ENCODE measurements at places on chromosomes 7 and 10.

GRCh38 chr10:4234661-4235060, 449.7 kb upstream of the KLF6 start:
- peak; percentile 27 for DNase-seq

GRCh38 chr10:45398595-45398994, 24.6 kb downstream of the ALOX5 start:
- no peak for DNase-seq

- peak; percentile 12 for DNase-seq
Measured at GRCh38 chr10:117226813-117227451, 14.0 kb upstream of the SLC18A2 start.

DNA sequence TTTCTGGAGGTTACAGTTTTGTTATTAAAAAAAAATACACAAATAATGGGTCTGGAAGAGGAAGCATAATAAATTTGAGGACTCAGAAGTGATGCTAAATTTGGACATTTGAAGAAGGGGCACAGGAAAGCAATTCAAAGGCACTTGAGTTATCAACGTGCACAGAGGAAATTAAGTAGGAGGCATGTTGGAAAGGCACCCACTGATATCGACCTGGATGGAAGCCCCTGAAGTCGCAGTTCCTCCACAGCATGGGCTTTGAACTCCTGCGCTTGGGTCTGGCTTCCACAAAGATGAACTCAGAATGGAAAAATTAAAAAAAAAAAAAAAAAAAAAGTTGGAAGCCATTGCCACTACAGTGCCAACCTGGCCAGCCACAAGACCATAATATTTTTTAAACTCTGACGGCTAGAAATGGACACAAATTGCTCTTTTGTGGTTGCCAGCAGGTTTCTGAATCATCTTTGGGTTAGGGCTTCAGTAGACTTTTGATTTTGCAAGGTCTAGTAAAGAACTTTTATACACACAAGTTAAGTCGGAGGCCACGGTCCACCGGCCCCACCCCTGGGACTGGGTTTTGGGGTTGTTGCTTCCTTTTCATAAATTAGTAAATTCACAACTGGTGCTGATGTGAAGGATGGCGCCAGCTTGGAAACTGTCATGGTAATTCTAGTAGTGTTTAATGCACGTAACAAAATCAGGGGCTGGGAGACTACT, 21.6 kb downstream of the JCAD start:
- no peak for DNase-seq

DNA sequence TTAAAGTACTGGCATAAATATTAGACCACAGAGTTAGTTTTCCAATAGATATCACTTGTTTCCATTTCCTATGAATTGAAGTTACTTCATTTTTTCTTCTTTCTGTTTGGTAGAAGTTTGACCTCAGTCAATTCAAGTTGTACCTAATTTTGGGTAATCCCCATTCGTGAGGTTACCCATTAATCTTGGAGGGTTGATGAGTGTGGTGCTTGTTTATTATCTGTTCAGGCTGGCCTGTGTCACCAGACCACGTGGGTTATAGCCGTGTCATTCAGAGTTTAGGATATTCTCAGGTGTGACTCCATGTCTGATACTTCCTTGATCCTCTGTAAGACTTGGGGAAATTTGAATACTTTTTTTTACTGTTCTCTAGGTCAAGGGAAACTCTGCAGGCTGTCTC, 133.9 kb upstream of the TPK1 start:
- DNase-seq, result no peak

- peak; percentile 25 for DNase-seq
Measured at GRCh38 chr10:85612378-85612775, 754.2 kb downstream of the GRID1 start.

DNA sequence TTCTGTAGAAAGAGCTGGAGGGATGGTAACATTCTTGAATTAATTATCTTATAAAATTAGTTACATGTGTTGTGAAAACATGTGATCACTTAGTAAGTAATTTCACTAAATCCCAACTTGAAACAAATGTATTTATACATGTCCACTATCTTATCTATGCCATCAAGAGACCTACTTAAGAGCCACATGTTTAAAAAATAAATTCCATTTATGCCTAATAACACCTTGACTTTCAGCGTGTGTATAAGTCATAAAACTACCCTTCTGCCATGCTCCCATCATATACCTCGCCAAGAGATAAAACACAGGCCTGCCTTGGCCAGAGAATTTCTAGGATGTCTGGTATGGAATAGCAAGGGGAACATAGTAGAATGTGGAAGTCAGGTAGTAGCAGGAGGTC, 37.3 kb downstream of the LIPJ start:
- no peak for DNase-seq

DNA sequence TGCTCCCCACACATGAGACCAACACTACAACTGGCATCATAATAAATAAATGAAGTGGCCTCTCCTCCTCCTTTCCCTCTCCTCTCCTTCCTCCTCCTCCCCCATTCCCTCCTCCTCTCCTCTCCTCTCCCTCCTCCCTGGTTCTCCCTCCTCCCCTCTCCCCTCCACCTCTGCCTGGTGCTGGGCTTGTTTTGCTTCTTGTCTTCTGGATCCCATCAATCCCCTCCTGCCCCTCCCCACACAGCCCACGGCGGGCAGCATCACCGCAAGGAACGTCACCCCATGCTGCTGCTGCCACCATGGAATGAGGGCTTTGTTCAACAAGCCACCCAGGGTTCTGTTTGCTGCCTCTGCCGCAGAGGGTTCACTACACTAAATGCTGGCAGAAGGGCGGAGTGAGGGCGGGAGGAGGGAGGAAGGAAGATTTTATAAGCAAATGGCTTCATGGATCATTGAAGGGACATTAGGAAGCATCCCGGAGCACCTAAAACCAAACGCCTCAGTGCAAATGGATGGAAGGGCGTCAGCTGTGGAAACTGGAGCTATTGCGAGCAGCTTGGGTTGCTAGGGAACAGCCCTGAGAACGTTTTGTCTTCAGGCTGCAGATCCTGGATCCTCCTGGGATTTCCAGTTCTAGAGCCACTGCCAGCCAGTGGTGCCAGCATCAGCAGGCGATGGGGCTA, 379.7 kb upstream of the ZMIZ1 start:
- no peak for DNase-seq

GRCh38 chr10:70604106-70604505, 1.6 kb upstream of the PRF1 start:
- DNase-seq, result no peak

GRCh38 chr7:26278770-26279169, 12.9 kb upstream of the SNX10 start:
- DNase-seq, result no peak

- DNase-seq, result no peak
Measured at GRCh38 chr7:149719050-149719899, 54.1 kb downstream of the ZNF467 start.

GRCh38 chr10:18414061-18414460, 237.3 kb downstream of the NSUN6 start:
- no peak for DNase-seq

DNA sequence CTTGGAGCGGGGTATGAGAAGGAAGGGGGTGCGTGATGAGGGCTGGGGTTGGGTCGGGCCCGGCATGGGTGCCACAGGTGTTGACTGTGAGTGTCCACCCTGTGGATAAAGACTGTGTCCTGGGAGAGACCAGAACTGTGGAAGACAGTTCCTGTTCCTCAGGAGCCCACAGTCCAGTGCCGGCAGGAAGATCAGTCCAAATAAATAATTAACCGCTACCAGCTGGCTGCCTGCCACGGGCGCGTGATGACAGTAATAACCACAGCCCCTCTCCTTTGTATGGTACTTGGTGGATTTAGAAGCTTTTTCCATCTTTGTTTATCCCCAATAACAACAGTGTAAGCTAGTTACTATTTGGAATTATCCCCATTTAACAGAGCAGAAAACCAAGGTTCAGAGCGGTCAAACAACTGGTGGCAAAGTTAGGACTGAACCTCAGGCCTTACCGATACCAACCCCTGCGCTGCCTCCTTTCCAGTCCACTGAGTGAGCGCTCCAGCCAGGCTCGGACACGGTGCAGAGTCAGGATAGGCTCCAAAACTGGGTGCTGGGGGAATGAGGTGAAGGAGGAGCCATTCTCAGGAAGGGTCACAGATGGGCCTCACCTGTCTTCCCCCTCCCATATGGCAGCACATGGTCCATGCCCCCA, 5.1 kb downstream of the ZMIZ1 start:
- DNase-seq, result no peak

DNA sequence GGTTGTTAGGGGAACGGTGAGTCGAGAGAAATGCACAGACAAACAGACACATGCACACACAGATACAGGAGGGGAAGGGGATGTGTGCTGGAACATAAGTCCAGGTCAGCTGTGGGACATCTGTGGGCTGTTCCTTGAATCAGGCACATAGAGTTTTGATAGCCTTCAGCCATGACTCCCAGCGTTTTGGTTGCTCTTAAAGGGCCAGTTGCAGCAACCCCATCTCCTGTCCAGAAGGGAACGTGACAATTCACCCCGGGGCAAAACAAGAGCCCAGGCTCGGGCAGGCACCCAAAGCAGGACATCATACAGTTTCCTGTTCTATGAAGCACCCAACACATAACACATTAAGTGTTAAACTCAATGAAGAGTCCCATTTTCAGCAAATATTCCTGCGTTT, 9.6 kb downstream of the INSYN2A start:
- no peak for DNase-seq

- DNase-seq, result no peak
Measured at GRCh38 chr10:96400465-96400864, 41.7 kb upstream of the OPALIN start.

DNA sequence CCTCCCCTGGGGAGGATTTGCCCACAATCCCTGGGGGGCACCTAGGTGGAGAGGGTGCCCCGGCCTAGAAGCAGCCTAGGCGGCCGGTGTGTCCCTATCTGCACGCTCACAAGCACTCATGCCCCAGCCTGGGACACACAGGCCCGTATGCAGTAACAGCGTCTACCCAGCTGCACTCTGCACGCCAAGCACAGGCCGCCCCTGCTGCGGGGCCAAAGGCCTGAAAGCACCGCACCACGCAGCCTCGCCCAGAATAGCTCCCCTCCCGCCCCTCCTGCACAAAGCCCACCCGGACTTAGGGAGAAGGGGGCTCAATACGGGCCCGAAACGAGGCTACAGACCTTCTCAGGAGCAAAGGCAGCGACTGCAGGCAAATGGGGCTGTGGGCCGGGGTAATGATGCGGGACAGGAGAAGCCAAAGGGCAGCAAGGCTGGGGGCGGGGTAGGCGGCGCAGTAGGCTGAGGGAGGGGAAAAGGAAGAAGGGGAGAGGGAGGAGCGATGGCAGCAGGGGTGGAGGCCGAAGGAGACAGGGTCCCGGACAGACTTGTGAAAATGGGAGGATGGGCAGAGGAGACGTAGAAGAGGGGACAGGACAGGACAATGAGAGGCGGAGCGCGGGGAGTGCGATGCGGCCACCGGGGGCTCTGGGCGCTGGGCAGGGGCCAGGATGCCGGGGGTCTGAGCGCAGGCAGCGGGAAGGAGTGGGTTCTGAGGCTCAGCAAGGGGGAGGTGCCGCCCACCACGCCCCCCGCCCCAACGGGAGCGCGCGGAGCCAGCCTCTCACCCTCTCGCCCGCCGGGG, 544 bp downstream of the GPRIN2 start:
- peak; percentile 9 for DNase-seq

DNA sequence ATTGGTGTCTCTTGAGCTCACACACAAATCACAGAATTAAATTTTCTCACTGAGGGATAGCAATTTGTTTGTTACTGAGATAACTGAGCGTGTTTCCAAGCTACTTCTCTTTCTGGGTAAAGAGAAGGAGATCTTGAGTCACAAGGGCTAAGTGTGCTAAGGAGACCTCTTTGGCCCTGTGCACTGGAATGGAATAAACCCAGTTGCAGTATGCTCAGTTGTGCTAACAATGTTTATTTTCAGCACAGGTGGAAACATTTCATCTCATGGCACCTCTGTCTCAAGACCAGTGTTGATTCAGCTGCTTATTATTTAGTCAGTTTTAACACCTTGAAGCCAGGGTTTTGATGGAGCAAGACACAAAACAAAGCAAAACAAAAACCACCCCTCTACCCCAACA, 22.5 kb upstream of the UBE2H start:
- no peak for DNase-seq

- DNase-seq, result peak; percentile 35
Measured at GRCh38 chr7:23020742-23021401, 6.9 kb upstream of the HYCC1 start.

- DNase-seq, result no peak
Measured at GRCh38 chr10:28381466-28381865, 78.6 kb upstream of the MPP7 start.

DNA sequence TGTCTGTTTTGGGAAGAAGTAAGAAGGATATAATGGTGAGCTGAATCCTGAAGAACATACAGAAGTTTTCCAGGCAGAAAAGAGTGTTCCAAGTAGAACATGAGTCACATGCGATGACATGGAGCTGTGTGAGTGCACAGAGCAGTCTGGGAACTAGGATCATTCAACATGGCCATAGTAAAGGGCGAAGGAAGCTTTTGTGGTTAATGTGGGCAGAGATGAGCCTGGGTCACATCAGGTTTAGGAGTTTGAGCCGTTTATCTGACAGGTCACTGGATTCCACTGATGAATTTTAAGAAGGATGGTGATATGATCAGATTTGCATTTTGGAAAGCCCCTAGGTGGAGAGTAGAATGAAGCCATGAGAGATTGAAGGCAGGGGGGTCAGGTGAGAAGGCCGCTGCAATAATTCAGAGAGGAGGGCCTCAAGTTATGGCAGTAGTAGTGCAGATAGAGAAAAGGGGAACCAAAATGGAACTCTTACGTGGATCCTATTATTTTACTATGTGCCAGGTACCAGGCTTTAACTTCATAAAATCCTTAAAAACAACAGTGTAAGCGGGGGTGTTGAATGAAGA, 171.3 kb downstream of the RNLS start:
- DNase-seq, result peak; percentile 3

Measured in stimulated activated CD4-positive, alpha-beta T cell treated with anti-CD3 and anti-CD28 coated beads, Interleukin-15, amount 100 ng/mL, for 24 hours (primary cell).